Suppressor macrophage (primary cell): ENCODE measurements at places on chromosomes 4 and X.
A peak's percentile ranks its signal among the peaks of the same experiment; 100 is the strongest.

DNA sequence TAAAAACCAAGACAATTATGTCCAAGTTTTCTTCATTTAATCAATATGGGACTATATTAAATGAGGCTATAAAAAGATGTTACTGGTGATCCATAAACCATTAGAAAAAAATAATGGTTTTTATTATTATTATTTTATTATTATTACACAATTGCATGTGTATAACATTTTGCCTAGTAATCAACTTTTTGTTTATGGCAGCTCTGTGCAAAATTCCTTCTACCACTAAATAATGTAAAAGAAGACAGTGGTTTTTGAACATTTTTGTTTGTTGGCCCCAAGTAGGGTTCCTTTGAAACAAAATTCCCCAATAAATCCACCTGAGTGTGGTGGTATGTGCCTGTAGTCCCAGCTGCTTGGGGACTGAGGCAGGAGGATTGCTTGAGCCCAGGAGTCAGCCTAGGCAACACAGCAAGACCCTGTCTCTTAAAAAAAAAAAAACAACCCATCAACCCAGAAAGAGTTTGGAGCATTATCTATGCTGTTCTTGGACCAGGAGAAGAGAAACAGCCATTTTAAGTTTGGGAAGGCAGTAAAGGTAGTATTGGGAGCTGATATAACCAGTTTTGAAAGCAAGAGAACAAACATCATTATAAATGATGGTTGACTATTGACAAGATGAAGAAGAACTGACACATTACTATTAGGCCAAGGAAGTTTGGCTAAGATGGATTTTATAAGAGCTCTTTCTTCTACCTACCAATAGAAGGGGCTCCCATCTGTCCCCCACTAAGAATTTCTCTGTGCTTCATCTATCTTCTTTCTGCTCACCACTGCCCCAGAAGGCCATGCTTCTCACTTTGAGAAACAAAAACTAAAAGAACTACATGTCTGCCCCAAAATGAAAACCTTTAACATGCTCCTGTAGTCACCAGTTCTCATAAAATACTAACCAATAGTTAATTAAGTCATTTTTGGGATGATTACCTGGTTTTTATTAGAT is 2.2 kb downstream of the TMEM156 start:
- no peak for DNase-seq

- DNase-seq, result peak; percentile 38
Observed at GRCh38 chr4:153745651-153746050, 14.2 kb downstream of the RNF175 start.

DNA sequence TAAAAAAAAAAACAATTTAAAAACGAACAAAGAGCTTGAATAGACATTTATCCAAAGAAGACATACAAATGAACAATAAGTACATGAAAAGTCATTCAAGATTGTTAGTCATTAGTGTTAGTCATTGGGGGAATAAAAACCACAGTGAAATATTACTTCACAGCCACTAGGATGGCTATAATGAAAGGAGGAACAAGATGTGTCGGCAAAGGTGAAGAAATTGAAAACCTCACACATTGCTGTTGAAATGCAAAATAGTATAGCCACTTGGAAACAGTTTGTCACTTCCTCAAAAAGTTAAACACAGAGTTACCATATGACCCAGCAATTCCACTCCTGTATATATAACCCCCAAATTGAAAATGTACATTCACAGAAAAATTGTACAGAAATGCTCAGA is 45.2 kb upstream of the SLC39A8 start:
- peak; percentile 79 for DNase-seq

GRCh38 chr4:146514651-146515357 is 6.9 kb downstream of the SLC10A7 start:
- DNase-seq, result no peak

GRCh38 chrX:118116713-118117550 is at the start of gene KLHL13:
TSS of gene KLHL13 (minus strand) at chrX:118116810. CDS start at chrX:118028473, 88,337 bp downstream.
- DNase-seq, result peak; percentile 51

DNA sequence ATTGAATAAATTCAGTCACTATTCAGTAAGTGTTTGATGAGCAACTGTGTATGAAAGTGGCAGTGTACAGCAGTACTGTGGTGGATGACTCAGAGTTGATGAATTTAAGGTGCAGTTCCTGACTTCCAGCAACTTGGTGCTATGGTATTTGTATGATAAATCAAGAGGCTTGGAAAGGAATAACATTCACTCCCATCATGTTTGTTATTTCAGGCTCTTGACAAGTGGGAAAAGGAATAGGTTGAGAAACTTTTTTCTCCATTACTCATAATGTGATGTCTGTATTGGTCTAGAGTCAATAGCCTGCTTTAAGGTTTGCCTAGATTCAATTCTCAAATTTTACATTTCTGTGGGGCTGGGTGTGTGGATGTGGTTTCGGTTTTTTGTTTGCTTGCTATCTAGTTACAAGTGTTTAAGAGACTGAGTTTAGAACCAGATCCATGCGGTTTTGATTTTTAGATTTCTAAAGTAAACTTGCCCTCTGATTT is 35.1 kb upstream of the CYP2U1 start:
- no peak for DNase-seq

DNA sequence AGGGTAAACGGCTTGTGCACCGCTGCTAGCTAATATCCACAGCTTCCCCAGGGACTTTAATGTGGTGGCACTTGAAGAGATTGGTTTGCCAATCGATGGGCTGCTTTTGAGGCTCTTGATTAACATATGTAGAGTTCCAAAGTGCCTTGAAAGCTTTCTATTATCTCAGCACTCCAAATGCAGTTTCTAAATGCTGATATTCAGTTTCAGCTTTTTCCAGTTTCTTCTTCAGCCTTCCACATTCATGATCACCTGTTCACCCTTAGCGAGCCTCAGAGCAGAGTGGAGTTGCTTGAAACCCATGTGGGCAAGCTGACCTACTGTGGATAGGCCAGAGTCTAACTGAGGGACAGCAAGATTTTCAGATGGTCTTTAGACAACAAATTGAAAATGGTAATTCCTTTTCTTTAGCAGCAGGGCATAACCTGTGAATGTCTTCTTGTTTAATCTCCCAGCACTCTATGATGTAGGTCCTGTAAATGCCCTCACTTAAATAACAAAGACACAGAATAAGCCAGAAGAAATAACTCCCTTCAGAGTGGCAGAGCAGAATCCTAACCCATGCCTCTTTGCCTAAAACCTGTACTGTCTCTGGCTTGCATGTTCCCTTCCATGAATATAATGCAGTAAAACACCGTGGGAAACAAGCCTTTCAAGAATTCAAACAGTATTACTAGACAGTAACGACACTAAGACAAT is 99.8 kb downstream of the TSPAN5 start:
- no peak for DNase-seq

- peak; percentile 11 for DNase-seq
Observed at GRCh38 chrX:147884958-147885357, 26.8 kb upstream of the FMR1 start.

GRCh38 chr4:123363729-123364128 is 32.9 kb upstream of the SPRY1 start:
- no peak for DNase-seq

DNA sequence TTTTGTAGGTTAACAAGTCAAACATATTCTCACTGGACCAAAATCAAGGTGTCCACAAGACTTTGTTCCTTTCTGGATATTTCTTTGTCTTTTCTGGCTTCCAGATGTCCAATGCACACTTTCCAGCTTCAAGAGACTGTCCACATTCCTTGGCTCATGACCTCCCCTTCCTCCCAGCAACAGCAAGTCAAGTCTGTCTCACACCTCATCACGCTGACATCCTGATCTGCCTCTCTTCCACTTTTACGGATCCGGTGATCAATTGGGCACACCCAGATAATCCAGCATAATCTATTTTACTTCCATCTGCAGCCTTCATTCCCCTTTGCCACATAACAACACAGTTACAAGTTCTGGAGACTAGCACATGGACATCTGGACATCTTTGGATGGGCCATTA is 9.6 kb downstream of the TIFA start:
- no peak for DNase-seq

GRCh38 chr4:7365462-7366179 is 69.1 kb downstream of the PSAPL1 start:
- no peak for DNase-seq

GRCh38 chr4:57125996-57126395 is 15.8 kb upstream of the IGFBP7 start:
- peak; percentile 21 for DNase-seq

- no peak for DNase-seq
Observed at GRCh38 chr4:138085736-138086305, 156.3 kb downstream of the SLC7A11 start.

- no peak for DNase-seq
Observed at GRCh38 chr4:149997881-149998421, 80.3 kb upstream of the DCLK2 start.

GRCh38 chrX:30812326-30812725 is 76.7 kb downstream of the TAB3 start:
- DNase-seq, result no peak

DNA sequence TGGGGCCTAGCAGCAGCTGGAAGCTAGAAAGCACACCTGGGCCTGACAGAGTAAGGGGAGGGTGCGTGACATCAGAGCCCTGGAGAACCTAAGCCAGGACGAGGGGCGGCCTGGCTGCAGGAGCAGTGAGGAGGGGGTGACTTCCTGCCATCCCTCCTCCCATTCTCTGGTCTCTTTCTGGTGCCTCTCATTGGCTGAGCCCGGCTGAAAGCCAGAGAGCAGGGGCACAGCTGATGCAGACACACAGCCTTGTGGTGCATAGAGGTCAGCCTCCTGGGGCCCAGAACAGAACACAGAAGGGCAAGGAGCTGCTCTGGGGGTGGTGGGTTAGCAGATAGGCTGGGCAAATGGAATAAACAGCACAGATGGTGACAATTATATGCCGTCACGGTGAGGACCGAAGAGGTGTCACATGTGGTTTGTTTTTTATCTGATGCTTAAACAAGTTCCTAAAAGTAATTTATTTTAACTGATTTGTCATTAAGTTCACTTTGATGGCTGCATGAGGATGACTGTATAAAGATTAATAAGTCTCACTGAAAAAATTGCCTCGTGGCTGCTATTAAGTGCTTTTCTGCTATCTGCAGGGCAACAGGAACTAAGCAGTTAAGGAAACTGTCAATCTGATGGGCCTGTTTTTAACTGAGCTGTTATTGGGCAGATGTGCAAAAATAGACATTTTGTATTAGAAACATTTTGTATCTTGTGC is 102.0 kb downstream of the FNIP2 start:
- DNase-seq, result no peak

DNA sequence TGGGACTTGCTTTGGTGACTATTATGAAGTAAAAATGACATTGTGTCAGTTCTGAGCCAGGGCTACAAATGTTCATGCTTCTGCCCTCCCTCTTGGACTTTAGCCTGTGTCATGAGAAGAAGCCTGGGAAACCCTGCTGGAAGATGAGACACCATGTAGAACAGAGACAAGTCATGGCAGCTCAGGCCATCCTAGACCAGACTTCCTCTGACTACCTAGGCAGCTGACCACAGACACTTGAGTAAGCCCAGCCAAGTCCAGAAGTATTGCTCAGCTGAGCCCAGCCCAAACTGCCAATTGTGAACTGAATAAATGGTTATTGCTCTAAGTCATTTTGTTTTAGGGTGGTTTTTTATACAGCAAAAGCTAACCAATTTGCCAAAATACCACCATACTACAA is 467.6 kb upstream of the CNKSR2 start:
- no peak for DNase-seq

GRCh38 chrX:141314441-141314840 is 72.1 kb upstream of the SPANXC start:
- DNase-seq, result no peak

DNA sequence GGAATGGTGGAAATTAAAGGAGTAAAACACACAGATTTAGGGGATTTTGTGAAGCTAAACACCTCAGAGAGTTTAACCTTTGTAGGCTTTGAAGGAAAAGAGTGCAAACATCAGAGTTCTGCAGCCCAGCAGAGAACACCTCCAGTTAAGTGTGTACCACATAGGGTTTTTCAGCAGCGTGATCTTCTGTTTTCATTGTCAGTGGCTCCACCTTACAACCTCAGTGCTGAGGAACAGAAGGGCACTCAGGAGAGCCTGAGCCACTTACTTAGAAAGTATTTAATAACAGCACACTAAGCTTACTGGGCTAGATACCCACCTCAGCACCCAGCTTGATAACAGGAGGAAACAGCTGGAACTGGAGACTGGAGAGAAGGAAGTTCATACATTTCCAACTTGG is 2.0 kb upstream of the FBXW7 start:
- peak; percentile 8 for DNase-seq

GRCh38 chr4:11700751-11701226 is 272.1 kb upstream of the HS3ST1 start:
- DNase-seq, result no peak

- no peak for DNase-seq
Observed at GRCh38 chr4:179399054-179399782, 1957.0 kb upstream of the AGA start.

DNA sequence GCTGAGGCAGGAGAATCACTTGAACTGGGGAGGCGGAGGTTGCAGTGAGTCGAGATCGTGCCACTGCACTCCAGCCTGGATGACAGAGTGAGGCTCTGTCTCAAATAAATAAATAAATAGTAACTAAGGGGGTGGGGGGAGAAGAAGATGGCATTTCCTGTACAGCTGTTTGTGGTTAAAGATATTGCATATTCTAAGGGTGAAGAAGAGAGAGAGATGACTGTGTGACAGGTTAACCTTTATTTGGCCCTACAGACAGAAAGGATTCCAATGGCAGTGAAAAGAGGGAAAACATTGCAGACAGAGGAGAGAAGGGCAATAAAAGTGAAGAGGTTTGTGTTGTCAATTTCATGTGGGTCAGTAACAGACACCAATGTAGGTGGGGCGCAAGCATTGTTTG is 9.4 kb downstream of the TASL start:
- DNase-seq, result no peak

- no peak for DNase-seq
Observed at GRCh38 chrX:1629244-1629643, 14.4 kb downstream of the ASMT start.

- no peak for DNase-seq
Observed at GRCh38 chr4:65747386-65747785, 77.1 kb upstream of the EPHA5 start.

GRCh38 chr4:41185614-41186592 is 28.4 kb downstream of the APBB2 start:
- DNase-seq, result no peak

DNA sequence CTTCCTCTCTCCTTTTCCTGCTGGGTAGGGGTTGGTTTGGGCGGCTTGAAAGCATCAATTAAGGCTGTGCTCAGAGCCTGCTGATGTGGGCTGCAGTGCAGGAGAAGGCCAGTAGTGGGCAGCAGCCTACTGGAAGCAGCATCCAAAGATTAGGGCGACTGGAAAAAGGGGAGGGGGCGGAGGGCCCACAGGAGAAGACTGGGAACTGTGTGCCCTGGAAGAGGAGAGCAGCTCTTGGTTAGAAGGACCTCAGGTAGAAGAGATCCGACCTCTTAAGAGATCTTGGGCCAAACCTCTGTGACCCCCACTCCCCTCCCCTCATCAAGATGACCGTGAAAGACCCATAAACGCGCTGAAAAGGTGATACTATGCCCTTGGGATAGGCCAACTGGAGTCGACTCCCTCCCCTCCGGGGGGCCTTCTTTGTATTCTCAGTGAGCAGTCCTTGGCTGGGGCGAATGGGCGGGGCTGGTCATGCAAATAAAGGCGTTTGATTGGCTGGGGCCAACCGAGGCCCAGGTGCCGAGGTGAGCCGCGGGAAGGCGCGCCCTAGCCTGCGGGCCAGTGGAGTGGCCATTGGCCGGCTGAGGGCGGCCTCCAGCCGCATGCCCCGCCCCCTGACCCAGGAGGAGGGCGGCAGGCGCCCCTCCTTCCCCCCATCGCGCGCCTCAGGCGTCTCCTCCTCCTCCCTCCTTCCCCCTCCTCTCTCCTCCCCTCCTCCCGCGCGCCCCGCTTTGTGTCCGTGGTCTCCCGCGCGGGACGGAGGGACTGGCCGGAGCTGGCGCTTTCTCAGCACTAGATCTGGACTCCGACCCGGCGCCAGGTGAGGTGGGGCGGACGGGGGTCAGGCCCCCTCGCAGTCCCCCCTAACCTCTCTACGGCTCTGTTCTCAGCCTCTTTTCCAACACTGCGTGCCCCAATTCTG is 10.1 kb downstream of the DLG3 start:
- peak; percentile 52 for DNase-seq
